Omental fat pad (tissue), 4 donors: ENCODE measurements at places on chromosomes 4 and X.

DNA sequence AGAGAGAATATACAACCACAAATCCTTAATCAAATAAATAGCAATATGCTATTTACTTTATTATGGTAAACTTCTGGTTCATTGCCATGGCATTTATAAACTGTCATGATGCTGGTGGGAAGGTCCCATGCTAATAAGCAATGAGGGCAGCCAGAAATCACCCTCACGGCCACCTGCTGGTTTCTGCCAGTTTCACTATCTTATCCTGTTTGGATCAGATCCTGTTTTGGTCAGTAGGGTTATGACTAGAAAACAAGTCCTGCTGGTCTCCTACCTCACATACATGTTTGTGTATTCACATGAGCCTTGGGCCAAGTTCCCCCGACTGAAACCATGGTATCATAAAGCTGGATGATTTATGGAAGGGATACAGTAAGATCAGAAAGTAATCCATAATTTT is 28.1 kb downstream of the XAGE5 start:
- DNase-seq = no peak

GRCh38 chrX:23434356-23434884 is 99.8 kb downstream of the PTCHD1 start:
- no peak for DNase-seq

DNA sequence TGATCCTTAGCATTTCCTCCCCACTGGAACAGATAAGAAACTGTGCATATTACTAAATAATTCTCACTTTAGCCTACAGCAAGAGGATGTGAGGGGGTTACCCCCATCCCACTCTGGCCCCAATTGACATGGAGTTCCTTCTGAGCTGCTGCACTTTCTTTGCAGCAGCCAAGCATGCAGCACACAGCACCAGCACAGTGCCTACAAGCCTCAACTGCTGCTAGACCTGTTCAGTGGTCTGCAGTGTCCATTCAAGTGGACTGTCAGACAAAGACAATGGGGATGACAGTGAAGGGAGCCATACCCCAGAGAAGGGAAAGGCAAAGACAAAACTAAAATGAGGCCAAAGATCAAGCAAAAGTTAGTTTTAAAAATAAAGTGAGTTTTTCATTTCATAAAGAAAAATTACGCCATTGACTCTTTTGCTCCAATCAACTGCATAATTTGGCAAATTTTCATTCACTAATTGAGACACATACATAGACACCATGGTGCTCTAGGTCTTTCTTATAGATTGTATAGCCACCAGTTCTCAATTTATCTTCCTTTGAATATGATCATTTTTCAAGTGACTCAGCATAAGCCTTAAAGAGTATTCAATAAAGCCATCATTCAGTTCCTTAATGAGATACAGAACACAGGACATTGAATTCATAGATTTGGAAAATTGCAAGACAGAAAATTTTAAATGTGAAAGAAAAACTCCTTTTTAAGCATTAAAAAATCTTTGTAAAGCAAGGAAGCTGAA is 410.6 kb downstream of the HNRNPD start:
- DNase-seq = no peak

GRCh38 chr4:85489273-85489981 is 14.5 kb downstream of the ARHGAP24 start:
- DNase-seq = no peak

GRCh38 chrX:69143530-69143929 is 21.7 kb downstream of the PJA1 start:
- no peak for DNase-seq

GRCh38 chr4:60884587-60884986 is 315.5 kb upstream of the ADGRL3 start:
- no peak for DNase-seq

DNA sequence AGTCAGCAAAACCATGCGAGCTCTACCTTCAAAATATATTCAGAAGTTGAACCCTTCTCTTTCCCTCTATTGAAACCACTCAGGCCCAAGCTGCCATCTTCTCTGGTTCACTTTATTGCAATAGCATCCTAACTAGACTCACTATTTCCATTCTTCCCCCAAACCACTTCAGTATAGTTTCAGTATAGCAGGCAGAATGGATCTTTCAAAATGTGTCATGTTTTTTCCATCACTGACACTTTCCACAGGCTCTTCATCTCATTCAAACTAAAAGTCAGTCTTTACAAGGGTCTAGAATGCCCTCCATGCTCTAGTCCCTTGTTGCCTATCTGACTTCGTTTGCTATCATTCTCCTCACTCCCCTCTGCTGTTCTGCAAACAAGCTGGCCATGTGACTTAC is 274.4 kb downstream of the IDS start:
- DNase-seq = no peak

DNA sequence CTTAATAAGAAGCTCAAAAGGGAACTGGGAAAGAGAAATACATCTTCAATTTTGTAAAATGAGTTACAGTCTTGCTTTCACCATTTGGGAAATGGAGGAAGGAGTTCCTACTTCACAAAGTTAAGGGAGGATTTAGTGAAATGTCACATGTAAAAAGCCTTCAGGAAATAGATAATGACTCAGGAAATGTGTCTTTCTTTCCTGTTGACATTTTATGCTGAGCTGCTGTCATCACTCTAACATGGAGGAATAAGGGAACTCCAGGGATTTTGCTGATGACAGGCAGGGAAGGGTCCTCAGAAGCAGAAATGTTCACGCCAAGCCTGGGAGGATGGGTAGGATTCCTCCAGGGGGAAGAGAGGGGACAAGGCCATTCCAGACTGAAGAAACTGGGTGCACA is 251.1 kb downstream of the USP46 start:
- DNase-seq = no peak

DNA sequence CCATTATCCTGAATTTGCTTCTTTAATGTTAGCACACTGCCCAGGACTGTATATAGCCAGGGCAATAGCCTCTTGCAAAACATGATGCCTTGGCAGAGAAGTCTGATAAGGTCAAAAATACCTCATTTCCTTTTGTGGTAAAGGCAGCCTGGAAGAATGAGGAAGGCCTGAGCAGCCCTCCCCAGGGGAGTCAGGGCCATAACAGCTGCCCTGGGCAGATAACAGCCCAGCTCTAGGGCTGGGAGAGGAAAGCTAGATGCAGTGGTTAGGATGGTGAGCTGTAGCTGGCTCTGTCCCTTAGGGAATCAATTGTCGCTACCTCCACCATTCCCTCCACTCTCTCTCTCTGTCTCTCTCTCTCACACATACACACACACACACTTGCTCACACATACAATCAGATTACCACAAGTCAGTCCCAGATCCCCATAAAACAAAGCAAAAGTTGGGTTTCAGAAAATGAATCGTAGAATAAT is 29.2 kb downstream of the EFHC2 start:
- DNase-seq = no peak

DNA sequence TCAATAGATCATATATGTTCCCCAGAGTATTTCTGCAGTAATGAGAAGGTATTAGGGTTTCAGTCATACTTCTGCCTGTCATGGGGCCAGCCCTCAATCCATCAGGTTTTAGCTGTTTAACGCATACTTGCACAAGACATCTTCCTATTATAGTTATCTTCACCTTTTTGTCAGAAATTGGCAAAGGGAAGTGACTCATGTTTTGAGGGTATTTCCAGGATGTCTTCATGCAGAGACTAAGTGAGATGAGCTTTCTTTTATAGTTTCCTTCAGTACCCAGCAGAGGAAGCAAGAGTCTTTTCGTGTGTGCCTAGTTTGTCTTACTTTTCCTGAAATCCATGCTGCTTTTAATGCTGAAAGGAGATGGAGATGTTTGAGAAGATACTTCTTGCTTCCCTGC is 9.5 kb downstream of the CSTF2 start:
- DNase-seq = no peak

DNA sequence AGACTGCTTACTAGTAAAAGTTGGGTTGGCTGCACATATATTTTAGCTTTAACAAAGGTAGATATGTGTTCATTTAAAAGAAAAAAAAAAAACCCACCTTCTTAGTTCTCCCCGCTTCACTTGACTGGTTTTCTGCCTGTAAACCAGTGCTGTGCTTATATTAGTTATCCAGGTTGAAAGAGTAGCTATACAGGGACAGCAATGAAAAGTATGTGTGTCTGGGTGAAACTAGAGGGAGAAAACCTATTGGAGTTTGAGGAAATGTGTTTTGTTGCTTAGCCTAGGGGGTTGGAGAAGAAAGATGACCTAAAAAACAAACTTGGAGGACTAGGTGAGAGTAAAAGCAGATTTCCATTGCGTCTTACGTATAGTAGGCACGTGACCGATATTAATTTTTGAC is 4.5 kb downstream of the JADE1 start:
- no peak for DNase-seq

DNA sequence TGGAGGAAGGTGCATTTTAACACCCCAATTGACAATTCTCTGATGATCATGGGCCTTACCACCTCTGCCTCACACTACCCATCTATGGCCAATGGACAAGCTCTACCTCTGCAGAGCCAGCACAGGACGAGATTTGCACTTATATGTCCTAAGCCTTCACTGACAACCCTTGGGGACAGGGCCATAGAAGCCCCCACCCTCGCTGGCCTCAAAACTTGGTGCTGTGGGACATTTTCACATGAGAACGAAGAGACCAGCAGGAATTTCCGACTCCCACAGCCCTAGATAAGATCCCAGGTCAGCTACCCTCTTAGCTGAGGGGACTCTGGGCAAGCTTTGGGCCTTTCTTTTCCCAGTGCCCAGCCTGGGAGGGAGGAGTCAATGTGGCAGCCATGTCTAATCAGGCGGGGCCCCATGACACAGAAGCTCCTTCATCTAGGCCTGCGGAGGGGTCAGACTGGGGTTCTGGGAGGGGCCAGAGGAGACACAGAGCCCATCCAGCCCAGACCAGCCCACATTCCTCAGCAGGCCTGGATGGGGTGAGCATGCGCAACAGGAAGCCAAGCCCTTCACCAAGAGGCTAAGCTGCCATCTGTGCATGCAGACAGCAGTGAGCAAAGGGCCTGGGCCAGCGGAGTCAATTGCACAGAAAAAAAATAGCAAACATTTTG is 12.1 kb downstream of the PJA1 start:
- no peak for DNase-seq

- no peak for DNase-seq
Observed at GRCh38 chr4:138576684-138577083, 334.5 kb upstream of the SLC7A11 start.

- no peak for DNase-seq
Observed at GRCh38 chr4:38078590-38079421, 118.6 kb downstream of the PTTG2 start.
